ENCODE measurements at places on chromosomes 4 and X.

DNA sequence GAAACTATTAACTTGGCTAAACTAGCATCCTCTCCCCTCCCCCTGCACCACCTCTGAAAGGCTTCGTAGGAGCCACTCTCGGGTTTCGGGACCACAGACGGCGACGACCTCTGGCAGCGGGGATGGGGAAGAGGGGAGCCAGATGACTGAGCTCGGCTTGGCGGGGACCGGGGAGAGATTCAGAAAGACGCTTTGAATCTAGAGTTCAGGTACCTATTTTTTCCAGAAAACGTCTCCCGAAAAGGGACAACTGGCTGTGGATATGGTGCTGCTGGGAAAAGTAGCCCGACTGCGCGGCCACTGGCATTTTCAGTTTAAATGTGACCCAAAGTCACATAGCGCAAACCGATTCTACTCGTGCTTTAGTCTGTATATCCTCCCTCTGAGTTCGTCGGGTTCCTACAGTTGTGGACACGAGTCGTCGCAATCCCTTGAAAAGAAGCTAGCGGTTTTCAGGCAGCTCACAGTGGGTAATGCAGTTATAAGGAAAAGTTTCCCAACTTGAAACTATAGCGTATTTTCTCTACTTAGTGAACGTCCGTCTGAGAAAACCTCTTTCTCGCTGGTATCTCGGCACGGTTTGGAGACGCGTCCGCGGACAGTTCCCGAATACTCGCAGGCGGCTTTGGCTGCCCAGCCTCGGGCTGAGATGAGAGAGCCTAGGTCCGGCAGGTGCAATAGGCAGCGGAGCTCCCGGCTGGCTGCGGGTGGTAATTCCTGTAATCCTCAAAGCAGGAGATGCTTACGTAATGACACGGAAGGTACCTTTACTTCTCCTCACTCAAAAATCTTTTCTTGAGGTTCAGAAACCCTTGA, 1.3 kb downstream of the PARM1 start:
- DNase-seq = no peak

GRCh38 chrX:32268207-32268606, 943.1 kb downstream of the DMD start:
- no peak for DNase-seq

- no peak for DNase-seq
These were observed 76.7 kb upstream of the SLC4A4 start for GRCh38 chr4:71262161-71262560.

GRCh38 chr4:25088093-25088952, 57.6 kb upstream of the LGI2 start:
- DNase-seq = no peak

DNA sequence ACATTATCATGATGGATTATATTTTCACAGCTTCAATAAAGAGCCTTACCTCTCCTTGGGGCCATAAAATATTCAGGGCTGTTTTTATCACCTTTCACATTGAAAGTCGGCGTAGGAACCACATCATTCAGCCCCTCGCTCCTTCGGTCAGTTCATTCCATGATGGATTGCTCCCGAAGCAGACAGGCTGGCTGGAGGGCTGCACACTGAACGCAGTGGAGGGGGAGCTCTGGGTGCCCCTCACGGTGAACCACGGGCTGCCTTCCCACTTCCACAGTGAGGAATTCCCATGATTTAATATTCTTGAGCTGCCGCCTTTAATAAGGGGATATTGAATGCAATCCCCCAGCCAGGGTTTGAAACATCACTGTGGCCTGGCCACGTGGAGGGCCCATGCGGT, 16.0 kb downstream of the PPP2R2C start:
- no peak for DNase-seq

DNA sequence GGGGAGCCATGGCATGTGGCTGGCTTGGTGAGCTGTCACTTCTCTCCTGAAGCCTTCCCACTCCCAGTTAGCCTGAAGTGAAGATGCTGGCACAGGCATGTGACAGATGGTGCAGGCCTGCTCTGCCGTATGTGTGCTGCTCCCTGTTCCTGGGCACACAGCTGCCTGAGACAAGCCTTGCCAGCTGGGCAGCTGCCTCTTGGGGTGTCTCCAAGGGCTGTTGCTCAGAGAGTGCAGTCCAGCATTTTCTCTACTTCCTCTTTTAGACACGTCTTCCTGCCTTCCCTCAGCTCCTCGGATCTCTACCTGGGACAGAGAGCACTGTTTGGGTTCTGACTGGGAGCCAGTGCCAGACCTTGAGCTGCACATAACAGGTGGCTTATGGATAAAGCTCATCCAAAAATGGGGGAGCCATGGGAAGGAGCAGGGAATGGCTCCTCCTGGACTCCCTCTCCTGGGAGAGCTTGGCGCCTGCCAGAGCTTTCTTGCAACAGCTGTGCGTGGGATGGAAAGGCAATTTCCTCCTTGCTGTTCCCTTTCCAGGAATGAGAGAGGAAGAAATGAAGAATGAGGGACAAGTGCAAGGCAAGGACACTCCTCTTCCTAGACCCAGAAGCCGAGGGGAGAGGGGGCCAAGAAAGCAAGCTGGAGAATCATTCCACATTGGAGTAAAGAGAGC, 132.9 kb downstream of the MSL3 start:
- no peak for DNase-seq

DNA sequence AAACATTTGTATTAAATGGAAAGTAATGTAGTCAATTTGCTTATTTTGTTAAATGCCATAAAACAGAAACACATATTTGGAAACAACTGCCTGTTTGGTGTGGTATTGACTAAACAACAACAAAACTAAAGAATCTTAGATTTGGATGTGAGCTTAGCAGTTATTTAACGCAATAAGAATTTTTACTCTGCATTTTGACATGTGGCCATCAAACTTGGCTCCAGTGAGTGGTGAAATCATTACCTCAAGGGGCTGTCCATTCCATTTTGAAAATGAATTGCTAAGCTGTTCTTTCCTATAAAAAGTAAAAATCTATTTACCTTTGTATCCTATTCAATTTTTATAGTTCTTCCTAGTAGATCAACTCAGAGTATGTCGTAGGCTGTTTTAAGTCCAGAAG, 84.2 kb downstream of the DKK2 start:
- DNase-seq = no peak

DNA sequence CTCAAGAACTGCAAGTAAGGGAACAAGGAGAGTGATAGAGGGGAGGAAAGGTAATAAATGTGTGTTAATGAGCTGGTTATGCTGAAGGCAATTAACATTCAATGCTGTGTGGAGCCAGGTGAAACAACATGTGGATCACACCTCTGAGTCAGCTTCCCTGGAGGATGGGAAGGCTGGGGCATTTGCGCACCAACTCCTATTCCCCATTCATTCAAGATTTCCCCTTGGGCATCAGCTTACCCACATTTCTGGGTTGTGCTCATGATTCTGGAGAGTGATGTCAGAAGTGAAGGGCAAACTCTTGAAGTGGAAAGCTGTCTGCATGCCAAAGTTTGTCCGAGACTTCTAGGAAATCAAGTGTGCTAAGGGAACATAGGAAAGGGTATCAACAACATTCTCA, 461.4 kb downstream of the MID1IP1 start:
- DNase-seq = no peak

GRCh38 chrX:129632443-129632842, 22.3 kb downstream of the APLN start:
- no peak for DNase-seq

GRCh38 chr4:43242606-43243005, 350.1 kb downstream of the GRXCR1 start:
- DNase-seq = no peak

DNA sequence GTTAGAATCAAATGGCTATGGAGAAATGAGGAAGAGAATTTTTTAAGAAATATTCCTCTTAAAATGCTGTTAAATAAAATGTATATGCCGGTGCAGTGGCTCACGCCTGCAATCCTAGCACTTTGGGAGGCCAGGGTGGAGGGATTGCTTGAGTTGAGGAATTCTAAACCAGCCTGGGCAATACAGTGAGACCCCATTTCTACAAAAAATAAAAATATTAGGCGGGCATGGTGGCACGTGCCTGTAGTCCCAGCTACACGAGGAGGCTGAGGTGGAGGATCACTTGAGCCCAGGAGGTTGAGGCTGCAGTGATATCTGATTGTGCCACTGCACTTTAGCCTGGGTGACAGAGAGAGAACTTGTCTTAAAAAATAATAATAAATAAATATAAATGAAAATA, 7.9 kb upstream of the FUNDC1 start:
- DNase-seq = no peak

DNA sequence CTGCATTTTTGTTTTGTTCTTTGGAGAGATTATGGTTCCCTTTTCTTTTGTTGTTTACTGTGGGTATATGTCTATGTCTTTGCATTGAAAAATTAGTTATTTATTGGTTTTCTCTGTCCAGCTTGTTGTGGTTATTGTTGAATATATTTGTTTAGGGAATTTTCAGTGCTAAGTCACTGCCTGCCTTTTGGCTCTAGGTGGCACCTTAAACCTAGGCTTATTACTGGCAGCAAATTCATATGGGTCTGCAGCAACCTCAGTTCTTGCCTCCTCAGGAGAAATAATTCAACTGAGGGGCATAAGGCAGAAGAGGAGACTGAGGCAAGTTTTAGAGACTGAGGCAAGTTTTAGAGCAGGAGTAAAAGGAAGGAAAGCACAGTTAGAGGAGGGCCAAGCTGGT, 1157.3 kb upstream of the AGA start:
- DNase-seq = no peak

GRCh38 chr4:153512162-153512852, 46.1 kb downstream of the TMEM131L start:
- no peak for DNase-seq

GRCh38 chrX:103276581-103277002, at the start of gene TCEAL5:
TCEAL5 (minus strand) TSS chrX:103276750; CDS start chrX:103274563, 2,187 bp downstream.
- no peak for DNase-seq

GRCh38 chr4:47462799-47463234, 685 bp downstream of the COMMD8 start:
- DNase-seq = no peak

DNA sequence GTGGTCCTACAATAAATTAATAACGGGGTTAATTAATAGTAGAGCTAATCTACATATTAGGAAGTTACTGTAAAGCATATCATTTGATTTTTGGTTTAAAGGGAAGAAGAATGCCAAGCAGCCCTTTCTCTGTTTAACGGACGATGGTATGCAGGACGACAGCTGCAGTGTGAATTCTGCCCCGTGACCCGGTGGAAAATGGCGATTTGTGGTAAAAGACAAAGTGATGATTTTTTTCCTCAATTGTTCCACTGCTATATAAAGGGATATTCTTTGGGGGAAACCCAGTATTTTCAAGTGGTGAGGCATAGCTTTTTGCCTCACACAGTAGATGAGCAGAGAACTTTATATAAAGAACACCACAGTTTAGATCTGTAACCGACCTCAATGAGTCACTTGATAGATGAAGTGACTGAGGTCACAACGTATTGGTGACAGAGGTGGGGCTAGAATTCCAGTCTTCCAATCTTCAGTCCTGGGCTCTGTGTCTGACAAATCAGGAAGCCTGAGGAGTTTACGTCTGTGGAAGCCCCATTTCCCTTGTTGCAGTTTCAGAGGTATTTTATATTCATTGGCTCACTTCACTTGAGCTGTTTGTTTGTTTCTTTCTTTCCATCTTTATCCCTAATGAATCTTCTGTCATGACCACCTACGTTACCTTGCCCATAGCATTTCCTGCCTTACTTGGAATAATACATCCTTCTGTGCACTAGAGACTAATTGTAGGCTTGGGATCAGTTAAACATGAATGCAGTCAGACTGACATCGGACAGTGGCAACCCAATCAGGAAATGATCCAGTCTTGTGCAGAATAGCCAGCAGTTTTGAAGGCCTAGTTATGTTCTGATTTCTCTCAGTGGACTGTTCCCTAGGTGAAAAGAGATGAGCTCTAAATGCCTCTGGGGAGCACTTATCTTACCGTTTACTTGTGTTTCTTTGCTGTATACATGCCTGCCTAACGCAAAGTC, 30.1 kb downstream of the ZRSR2 start:
- DNase-seq = no peak

- DNase-seq = no peak
These were observed 1290.1 kb downstream of the PCDH7 start for GRCh38 chr4:32010221-32010620.

GRCh38 chr4:101153653-101154052, 193.7 kb downstream of the PPP3CA start:
- no peak for DNase-seq

GRCh38 chrX:1601768-1602085, 10.3 kb downstream of the AKAP17A start:
- DNase-seq = no peak

- peak; percentile 47 for DNase-seq
These were observed 29.5 kb upstream of the MAP3K15 start for GRCh38 chrX:19544693-19545305.

DNA sequence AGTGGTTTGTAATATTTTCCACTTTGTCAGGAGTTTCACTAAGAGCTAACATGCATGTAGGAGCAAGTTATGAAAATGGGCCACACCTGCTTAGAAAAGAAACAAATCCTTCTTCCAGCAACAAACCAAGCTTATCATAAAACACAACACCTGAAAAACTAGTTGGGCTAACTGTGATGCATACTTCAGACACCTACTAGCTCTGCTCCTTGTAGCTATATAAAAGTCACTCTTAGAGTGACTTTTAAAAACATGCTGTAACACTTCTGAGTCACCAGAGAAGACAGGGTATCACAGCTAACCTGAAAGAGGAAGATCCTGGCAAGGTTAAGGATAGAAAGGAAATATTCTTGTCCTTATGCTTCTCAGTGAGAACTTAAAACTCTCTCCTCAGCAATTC, 3.6 kb upstream of the SLAIN2 start:
- no peak for DNase-seq

- DNase-seq = no peak
These were observed 42.2 kb downstream of the CRLF2 start for GRCh38 chrX:1170243-1170642.

DNA sequence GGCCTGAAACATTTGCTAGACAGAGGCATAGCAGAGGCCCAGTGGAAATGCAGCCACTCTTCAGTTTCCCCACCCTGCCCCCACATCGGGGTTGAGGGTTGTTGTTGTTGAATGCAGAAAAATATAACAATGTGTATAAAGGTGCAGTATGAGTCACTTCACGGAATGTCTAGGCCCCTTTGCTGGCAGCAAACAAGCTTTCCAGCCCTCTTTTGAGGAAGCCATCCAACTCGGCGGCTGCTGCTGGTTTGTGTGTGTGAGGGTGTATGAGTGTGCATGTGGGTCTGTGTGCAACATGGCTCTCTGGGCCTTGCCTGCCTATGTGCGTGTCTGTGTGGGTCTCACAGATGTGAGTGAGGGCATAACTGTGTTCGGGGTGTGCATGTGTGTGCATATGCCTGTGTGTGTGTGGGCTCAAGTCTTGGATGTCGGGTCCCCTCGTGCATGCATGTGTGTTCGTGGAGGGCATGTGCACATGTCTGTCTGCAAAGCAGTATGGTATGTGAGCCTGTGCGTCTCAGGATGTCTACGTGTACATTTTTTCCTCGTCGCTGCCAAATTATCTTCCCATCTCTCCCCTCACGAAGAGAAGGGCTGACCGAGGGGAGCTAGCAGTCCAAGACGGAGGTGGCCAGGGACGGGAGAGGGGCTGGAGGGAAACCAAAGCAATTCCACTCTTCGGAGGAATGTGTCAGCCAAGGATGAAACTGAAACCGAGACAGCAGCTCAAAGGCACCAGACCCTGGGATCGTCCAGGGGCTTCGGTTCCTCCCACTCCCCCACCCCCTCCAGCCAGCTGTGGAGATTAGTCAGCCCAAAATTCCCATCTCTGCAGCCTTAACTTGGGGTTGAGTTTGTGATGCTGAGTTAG, 8.4 kb upstream of the ELF4 start:
- no peak for DNase-seq
